Right hindlimb (tissue), 1 donor: ENCODE measurements at places on chromosomes 5 and 9.
A peak's percentile ranks its signal among the peaks of the same experiment; 100 is the strongest.

GRCh38 chr5:83744821-83745220 is 24.2 kb upstream of the HAPLN1 start:
- DNase-seq = no peak

- DNase-seq = no peak
These were observed 27.4 kb downstream of the TYRP1 start for GRCh38 chr9:12720551-12720950.

DNA sequence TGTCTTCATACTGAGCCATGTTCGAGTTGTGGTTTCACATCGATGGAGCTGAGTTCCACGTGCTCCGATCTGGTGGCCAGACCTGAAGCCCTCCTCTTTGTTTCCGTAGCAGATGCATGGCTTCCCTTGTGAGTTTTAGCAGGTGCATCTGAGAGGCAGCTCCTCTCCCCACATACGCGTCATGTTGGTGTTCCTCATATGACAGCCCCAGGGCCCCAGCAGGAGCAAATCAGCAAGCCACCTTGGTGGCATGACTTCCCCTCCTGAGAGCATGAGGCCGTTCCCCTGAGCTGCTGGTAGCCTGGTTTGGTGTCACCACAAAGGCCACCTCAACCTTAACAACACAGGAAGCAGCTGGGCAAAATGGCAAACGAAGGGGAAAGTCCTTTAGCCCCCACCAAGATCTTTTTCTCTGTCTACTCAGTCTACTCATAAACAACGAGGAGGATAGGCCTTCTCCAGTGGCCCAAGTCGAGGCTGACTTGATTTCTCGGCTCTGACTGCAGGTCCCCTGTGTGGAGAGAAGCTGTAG is 5.9 kb downstream of the CYFIP2 start:
- DNase-seq = no peak

- DNase-seq = no peak
These were observed 2.8 kb downstream of the JAKMIP2 start for GRCh38 chr5:147779694-147780093.

GRCh38 chr5:36242534-36243485 is 1.1 kb upstream of the NADK2 start:
- peak; percentile 30 for DNase-seq

GRCh38 chr9:13555989-13556500 is 276.6 kb upstream of the MPDZ start:
- no peak for DNase-seq

DNA sequence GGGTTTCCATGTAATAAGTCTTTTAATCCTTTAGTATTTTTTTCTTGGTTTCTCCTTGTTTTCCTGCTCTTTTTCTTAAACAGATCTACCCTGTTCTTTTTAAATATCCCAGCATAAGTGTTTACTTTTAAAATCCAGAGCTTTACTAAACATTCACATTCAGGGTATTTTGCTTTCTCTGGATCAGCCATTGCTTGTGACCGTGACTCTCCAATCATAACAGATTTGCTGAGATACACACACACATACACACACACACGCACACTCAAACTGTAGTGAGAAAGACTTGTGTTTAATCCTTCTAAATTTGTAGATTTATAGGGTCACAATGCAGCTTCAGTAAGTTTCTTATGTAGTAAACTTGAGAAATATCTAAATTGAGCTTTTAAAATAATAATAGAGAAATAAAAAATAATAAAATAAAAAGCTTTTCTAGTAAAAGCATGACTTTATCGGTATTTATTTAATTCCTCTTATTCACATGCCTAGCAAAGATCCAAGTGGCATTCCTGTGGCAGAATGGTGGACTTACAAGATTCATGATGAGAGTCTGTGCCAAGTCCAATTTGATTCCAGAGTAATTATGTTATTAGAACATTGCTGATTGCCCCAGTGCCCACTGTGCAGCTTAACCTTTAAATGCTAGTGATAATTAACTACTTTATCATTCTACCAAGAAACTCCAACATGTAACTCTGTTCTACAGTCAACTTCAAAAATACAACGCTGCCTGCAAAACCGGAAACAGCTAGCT is 129.0 kb downstream of the TLE4 start:
- no peak for DNase-seq

GRCh38 chr5:111251921-111252320 is 27.7 kb downstream of the CAMK4 start:
- DNase-seq = no peak

DNA sequence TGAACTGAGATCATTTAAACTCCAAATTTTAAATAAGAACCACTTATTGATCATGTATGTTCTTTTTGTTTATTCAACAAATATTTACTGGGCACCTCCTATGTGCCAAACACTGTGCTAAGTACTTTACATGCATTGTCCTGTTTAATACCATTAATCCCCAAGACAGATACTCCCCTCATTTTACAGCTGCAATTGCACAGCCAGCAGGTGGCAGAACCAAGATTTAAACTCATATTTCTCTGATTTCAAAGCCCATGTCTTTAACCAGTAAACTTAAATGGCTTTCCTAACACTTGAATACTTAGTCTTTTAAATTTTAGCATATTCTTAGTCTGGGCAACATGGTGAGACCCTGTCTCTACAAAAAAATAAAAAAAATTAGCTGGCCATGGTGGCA is 43.4 kb upstream of the KIAA1958 start:
- DNase-seq = no peak
